ENCODE measurements at places on chromosomes 11 and 22.

GRCh38 chr11:1077417-1078119 is 2.9 kb downstream of the MUC2 start:
- DNase-seq: no peak
- H3K27me3 ChIP-seq: no peaks in the 10 kb centered on the region
- no peak overlapping the region for H3K4me3 ChIP-seq
- H3K27ac ChIP-seq: no peak overlapping the region

GRCh38 chr11:116895048-116895757 is 57.8 kb upstream of the APOA1 start:
- H3K27ac ChIP-seq: no peak overlapping the region
- H3K4me1 ChIP-seq: no peaks in the 10 kb centered on the region
- H3K36me3 ChIP-seq: peaks cover 62% of the 10 kb centered on the region
- peak; percentile 18 for DNase-seq
- H3K4me3 ChIP-seq: no peak overlapping the region
- no peaks in the 10 kb centered on the region for H3K27me3 ChIP-seq

- no peak for DNase-seq
- no peaks in the 10 kb centered on the region for H3K27me3 ChIP-seq
- H3K27ac ChIP-seq: no peak overlapping the region
- no peaks in the 10 kb centered on the region for H3K36me3 ChIP-seq
- H3K4me3 ChIP-seq: no peak overlapping the region
Measured at GRCh38 chr11:101974255-101974654, 57.9 kb upstream of the ANGPTL5 start.

GRCh38 chr22:25933158-25933788 is 191.3 kb downstream of the MYO18B start:
- DNase-seq: no peak
- H3K4me3 ChIP-seq: no peak overlapping the region
- H3K27me3 ChIP-seq: peaks cover 19% of the 10 kb centered on the region
- no peaks in the 10 kb centered on the region for H3K4me1 ChIP-seq
- H3K36me3 ChIP-seq: no peaks in the 10 kb centered on the region

DNA sequence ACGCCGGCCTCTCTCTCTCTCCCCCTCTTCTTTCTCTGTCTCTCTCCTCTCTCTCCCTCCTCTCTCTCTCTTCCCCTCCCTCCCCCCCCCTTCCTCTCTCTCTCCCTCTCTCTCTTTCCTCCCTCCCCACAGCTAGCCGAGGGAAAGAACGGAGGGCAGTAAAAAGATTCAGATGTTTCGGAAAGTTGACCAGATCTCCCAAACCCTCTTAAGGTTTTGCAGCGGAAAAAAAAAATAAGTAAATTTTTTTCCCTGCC is 195 bp upstream of the ALX4 start:
- no peak overlapping the region for H3K27ac ChIP-seq
- H3K4me3 ChIP-seq: peak overlapping the region; percentile 16

DNA sequence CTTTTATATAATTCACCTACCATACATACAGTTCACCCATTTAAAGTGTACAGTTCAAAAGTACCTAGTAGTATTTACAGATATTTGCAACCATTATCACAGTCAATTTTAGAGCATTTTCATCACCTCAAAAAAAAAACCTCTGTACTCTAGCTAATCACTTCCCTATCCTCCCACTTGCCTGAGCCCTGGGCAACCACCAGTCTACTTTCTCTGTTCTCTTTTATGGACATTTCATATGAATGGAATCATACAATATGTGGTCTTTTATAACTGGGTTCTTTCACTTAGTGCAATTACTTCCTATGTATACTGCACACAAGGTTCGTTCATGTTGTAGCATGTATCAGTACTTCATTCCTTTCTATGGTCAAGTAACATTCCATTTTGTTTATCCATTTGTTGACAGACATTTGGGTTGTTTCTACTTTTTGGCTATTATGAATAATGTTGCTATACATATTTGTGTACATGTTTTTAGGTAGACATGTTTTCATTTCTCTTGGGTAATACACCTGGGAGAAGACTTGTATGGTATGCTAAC is 17.8 kb upstream of the NEU3 start:
- no peak overlapping the region for H3K27ac ChIP-seq
- H3K36me3 ChIP-seq: peaks cover 95% of the 10 kb centered on the region
- H3K4me1 ChIP-seq: no peaks in the 10 kb centered on the region
- no peaks in the 10 kb centered on the region for H3K27me3 ChIP-seq
- no peak overlapping the region for H3K4me3 ChIP-seq
- no peak for DNase-seq

DNA sequence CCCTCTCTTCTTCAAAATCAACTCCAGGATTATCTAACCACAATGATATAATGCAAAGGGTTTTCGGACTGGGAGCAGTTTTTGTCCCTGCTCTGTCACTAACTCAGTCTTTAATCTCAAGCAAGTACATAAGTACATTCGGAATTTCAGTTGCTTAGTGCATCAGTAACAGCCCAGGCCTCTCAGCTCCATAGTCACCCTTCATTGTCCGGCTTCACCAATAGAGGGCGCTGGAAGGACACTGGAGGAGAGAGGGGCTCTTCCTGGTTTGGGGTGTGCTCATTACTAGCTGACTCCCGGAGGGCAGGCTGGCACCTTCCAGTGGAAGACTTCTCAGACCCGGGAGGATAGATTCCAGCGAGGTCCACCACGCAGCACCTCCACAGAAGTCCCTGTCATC is 90.4 kb upstream of the PDGFD start:
- H3K27ac ChIP-seq: no peak overlapping the region
- H3K4me1 ChIP-seq: no peaks in the 10 kb centered on the region
- H3K4me3 ChIP-seq: no peak overlapping the region
- no peaks in the 10 kb centered on the region for H3K36me3 ChIP-seq

GRCh38 chr22:46047841-46048595 is 71.1 kb upstream of the WNT7B start:
- H3K27ac ChIP-seq: no peak overlapping the region
- no peak for DNase-seq
- H3K27me3 ChIP-seq: peaks cover 96% of the 10 kb centered on the region
- H3K4me1 ChIP-seq: no peaks in the 10 kb centered on the region

GRCh38 chr22:46539169-46539568 is 1.7 kb upstream of the CELSR1 start:
- no peak overlapping the region for H3K27ac ChIP-seq
- peaks cover 10% of the 10 kb centered on the region for H3K27me3 ChIP-seq
- peaks cover 22% of the 10 kb centered on the region for H3K4me1 ChIP-seq
- H3K4me3 ChIP-seq: no peak overlapping the region
- H3K36me3 ChIP-seq: peaks cover 13% of the 10 kb centered on the region

GRCh38 chr22:50339945-50340879 is 2.9 kb upstream of the PPP6R2 start:
- peaks cover 19% of the 10 kb centered on the region for H3K4me1 ChIP-seq
- H3K36me3 ChIP-seq: peaks cover 26% of the 10 kb centered on the region
- DNase-seq: no peak
- no peaks in the 10 kb centered on the region for H3K27me3 ChIP-seq
- H3K4me3 ChIP-seq: peak overlapping the region; percentile 73
- no peak overlapping the region for H3K27ac ChIP-seq

DNA sequence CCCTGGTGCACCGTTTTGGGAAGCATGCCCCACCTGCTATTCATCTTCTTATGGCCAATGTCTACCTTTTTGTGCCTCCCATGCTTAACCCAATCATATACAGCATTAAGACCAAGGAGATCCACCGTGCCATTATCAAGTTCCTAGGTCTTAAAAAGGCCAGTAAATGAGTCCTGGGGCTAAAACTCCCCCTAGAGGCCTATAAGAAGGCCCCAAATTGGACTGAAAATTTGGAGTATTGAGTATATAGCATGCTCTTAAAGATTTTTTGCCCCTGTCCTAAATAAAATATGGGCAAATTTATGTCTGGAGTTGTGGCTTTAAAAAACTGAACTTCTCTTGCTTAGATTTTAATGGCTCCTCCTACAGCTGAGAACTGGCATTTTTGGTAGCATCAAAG is 6.6 kb downstream of the OR51M1 start:
- no peaks in the 10 kb centered on the region for H3K27me3 ChIP-seq
- H3K36me3 ChIP-seq: no peaks in the 10 kb centered on the region
- no peak for DNase-seq
- H3K4me3 ChIP-seq: no peak overlapping the region

GRCh38 chr22:20621162-20621561 is 113.8 kb downstream of the MED15 start:
- no peak for DNase-seq
- H3K4me1 ChIP-seq: peaks cover 4% of the 10 kb centered on the region
- H3K27ac ChIP-seq: no peak overlapping the region

- no peak for DNase-seq
- H3K4me3 ChIP-seq: no peak overlapping the region
- H3K27ac ChIP-seq: no peak overlapping the region
- H3K27me3 ChIP-seq: peaks cover 4% of the 10 kb centered on the region
- H3K4me1 ChIP-seq: no peaks in the 10 kb centered on the region
- H3K36me3 ChIP-seq: peaks cover 7% of the 10 kb centered on the region
Measured at GRCh38 chr11:18106688-18107087, 806 bp upstream of the SAAL1 start.

GRCh38 chr22:38860283-38861169 is 11.5 kb downstream of the CBX6 start:
- H3K4me1 ChIP-seq: peaks cover 43% of the 10 kb centered on the region
- H3K36me3 ChIP-seq: peaks cover 7% of the 10 kb centered on the region
- H3K27ac ChIP-seq: no peak overlapping the region

DNA sequence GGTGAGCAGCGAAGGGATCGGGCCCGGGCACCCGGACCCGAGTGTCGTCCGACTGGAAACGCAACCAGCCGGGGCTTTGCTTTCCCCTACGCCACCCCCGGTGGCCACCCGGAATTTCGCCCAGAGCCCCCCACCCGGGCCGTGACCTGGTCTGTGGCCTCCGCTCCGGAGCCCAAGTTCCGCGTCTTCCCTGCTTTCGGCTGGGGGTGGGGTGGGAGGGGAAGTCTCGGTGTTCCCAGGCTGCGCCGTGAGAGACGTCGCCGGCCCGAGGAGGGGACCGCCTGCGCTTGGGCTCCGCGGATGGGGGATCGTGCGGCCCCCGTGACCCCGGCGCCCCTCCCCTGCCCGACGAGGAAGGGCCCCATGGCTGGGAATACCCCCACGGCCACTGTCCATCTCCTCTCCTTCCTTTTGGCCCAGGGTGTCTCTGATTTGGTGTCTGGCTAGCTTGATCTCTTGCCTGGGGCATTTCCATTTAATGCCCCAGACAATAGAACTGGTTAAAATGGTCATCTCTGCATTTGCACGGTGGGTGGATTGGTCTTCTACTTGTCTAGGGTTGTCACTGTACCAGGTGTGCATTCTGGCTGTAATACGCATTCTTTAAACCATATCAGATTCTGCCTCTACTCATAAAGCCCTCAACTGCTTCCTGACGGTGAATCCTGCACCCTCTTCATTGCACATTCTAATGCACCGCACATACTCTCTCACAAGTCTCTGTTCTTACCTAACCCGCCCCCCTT is 789 bp downstream of the SIK2 start:
- peaks cover 3% of the 10 kb centered on the region for H3K27me3 ChIP-seq
- peaks cover 2% of the 10 kb centered on the region for H3K4me1 ChIP-seq
- peak overlapping the region; percentile 64 for H3K27ac ChIP-seq

DNA sequence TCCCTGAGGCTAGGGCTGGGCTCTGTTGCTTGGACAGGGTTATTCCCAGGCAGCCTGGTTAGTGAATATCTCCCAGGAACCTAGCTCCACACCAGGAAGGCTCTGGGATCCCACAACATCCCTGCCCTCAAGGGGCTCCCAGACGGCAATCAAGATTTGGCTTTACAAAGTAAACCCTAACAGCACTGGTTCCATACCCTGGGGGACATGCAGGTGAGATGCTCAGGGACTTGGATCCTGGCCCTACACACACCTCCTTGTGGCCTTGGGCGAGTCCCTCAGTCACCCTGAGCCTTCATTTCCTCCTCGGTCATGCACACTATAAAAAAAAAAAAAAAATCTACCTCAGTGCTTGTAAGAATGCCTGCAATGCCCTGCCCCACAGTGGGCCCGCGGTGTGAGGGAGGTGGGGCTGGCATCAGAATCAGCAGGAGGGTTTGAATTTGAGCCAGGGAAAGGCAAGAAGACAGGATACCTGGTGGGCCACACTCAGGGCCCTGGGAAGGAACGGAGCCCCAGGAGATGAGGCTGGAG is 86.3 kb downstream of the MORC2 start:
- no peak overlapping the region for H3K27ac ChIP-seq
- H3K4me1 ChIP-seq: no peaks in the 10 kb centered on the region
- DNase-seq: no peak
- H3K36me3 ChIP-seq: no peaks in the 10 kb centered on the region
- no peak overlapping the region for H3K4me3 ChIP-seq
- H3K27me3 ChIP-seq: no peaks in the 10 kb centered on the region

- peaks cover 5% of the 10 kb centered on the region for H3K4me1 ChIP-seq
- H3K27me3 ChIP-seq: no peaks in the 10 kb centered on the region
- peaks cover 91% of the 10 kb centered on the region for H3K36me3 ChIP-seq
Measured at GRCh38 chr11:65128182-65129145, 5.9 kb downstream of the SYVN1 start.

GRCh38 chr11:23732026-23732425 is 764.8 kb upstream of the LUZP2 start:
- H3K27ac ChIP-seq: no peak overlapping the region
- H3K27me3 ChIP-seq: no peaks in the 10 kb centered on the region
- no peak overlapping the region for H3K4me3 ChIP-seq
- no peaks in the 10 kb centered on the region for H3K36me3 ChIP-seq
- H3K4me1 ChIP-seq: no peaks in the 10 kb centered on the region

DNA sequence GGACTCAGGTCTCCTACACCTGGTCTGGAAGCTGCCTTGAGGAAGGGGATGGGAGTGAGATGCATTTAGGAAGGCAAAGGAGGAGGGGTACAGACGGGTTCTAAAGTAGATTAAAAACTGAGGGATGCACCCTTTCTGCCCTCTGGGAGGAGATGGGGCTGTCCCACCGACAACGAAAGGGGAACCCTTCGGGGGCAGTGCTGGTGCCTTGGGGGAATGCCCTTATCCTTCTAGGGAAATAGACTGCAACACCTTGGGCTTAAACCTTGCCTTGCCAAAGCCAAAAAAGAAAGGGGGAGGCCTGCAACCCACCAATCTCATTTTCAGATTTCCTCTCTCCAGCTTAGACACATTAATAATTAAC is 89.8 kb downstream of the PLEKHA7 start:
- no peak overlapping the region for H3K27ac ChIP-seq
- H3K36me3 ChIP-seq: no peaks in the 10 kb centered on the region
- DNase-seq: no peak

DNA sequence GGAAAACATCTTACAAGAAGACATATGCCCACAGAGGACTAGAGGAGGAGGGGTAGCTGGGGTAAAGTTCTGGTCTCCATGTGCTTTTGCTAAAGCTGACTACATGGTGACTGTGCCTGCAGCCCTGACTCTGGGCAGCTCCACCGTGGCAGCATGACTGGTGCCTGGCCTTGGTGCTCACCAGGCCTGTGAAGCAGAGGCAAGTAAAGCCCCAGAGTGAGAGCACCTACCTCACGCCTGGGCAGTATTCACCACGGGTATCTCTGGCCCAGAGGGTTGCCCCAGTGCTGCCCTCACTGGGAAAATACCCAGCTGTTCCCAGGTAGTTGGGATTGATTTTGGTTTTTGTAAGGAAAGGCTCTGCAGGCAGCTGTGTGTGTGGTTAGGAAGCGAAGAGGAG is 78.3 kb downstream of the CTTN start:
- no peak overlapping the region for H3K4me3 ChIP-seq
- no peaks in the 10 kb centered on the region for H3K36me3 ChIP-seq
- no peak overlapping the region for H3K27ac ChIP-seq
